Activated naive CD8-positive, alpha-beta T cell treated with anti-CD3 and anti-CD28 coated beads, Interleukin-2, amount 10 ng/mL, durations not matched to agents 7 days and 5 days (primary cell): ENCODE measurements at places on chromosomes 4 and X. TPM values are rescaled to one million over a fixed set of nuclear protein-coding genes. Genes with fewer than 3 reads are reported as not detected.

Gene XAGE2
- not detected for total RNA-seq

Gene DUX4
- not detected for total RNA-seq

Gene BTC
- total RNA-seq, result not detected

Gene F8
- total RNA-seq, result 6.8 TPM

GRCh38 chr4:22551550-22551949, 35.7 kb upstream of the ADGRA3 start:
- no peak for DNase-seq

- DNase-seq, result no peak
Measured at GRCh38 chr4:36224972-36225903, 19.1 kb downstream of the ARAP2 start.

DNA sequence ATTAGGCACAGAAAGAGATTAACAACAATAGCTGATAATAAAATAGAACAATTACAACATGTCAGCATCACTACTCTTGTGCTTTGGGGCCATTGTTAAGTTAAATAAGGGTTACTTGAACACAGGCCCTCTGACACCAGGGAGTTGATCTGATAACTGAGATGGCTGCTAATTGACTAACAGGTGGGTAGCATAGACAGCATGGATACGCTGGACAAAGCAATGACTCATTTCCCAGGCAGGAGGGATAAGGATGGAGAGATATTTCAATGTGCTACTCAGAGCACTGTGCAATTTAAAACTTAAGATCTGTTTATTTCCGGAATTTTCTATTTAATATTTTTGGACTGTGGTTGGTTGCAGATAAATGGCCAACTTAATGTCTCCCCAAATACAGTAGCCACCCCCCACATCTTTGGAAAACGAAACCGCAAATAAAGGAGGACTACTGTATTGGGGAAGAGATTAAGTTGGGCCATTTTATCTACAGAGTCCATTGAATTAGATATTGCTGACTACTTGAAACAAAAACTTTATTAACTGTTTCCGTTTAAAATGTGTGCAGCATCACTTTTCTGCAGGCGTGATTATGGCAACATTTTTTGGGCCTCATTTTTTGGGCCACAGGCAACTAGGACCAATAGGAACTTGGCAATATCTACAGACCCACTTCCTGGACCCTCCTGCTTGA, 200.6 kb upstream of the KLF3 start:
- no peak for DNase-seq

- no peak for DNase-seq
Measured at GRCh38 chrX:153755136-153755535, 8.9 kb upstream of the PLXNB3 start.

DNA sequence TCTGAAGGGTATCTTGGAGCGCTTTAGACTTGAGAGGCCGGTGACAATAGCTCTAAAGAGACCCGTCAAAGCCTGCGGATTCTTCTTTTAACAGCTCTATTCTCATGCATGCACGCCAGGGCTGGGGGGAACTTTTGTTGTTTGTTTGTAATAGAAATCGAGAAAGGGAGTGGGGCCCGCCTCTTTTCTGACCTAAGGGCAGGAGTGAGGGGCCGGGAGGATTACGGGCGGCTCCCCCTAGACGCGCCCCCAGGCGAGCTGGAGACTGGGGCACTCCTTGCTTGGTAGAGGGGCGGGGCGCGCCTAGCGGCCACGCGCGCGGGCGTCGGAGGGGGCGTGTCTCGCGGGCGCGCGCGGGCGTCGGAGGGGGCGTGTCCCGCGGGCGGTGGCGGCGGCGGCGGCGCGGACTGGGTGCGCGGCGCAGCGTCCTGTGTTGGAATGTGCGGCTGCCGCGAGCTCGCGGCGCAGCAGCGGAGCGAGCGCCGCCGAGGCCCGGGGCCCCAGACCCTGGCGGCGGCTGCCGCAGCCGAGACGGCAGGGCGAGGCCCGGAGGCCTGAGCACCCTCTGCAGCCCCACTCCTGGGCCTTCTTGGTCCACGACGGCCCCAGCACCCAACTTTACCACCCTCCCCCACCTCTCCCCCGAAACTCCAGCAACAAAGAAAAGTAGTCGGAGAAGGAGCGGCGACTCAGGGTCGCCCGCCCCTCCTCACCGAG, at the start of gene REST:
Gene REST, plus strand, starts transcription at position 412 of the 717 bp plus-strand sequence. CDS start 2,739 bp downstream, outside the sequence.
- peak; percentile 92 for DNase-seq

GRCh38 chrX:103513067-103513466, 6.2 kb downstream of the RAB40A start:
- DNase-seq, result no peak

DNA sequence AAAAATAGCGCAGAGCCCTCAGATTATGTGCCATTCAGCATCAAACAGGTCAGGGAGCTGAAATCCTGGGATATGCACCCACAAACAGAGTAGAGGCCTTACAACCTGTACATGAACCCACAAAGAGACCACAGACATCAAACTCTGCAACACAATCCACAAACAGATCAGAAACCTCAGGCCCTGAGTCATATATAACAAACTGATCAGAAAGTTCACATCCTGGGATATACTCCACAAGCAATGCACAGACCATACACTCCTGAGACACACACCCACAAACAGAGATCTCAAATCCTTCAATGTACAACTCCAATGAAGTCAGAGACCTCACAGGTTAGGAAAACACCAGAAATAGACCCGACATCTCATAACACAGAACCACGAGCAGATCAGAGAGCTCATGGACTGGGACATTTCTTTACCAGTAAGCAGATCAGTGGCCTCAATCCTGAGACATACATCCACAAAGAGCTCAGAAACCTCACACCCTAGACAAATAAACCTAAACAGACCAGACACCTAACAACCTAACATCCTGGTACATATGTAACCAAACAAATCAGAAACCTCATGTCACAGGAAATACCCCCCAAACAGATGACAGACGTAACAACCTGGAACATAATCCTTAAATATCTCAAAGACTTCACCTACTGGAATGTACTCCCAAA, 24.2 kb downstream of the SUV39H1 start:
- no peak for DNase-seq

- no peak for DNase-seq
Measured at GRCh38 chr4:15737255-15737654, 34.4 kb downstream of the BST1 start.

- DNase-seq, result no peak
Measured at GRCh38 chr4:5524446-5525299, 183.7 kb downstream of the EVC2 start.

- no peak for DNase-seq
Measured at GRCh38 chr4:85005865-85006377, 39.4 kb upstream of the WDFY3 start.

- no peak for DNase-seq
Measured at GRCh38 chr4:159191989-159192388, 89.1 kb downstream of the RAPGEF2 start.

- DNase-seq, result no peak
Measured at GRCh38 chr4:176376032-176376614, 56.4 kb downstream of the SPCS3 start.

- DNase-seq, result peak; percentile 94
Measured at GRCh38 chr4:55395529-55396307, at the start of gene TMEM165. TSS of gene TMEM165 (plus strand) at chr4:55395957. CDS start at chr4:55396190, 233 bp downstream.

DNA sequence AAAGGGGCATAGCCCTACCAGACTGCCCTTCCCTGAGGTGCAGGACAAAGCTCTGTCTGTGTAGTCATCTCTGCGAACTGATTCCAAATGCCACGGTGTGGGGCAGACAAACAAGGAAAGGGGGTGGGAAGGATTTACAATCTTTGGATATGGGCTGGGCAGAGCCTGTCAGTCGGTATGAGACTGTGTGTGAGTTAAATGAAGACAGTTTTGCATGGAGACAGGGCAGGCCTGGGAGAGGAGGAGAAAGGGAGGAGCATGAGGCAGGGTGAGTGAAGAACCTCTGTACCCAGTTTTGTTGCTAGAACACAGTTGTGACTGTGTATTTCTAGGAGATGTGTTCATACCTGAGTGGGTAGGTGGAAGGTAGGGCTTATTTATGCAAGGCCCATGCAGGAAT, 59.4 kb upstream of the MSN start:
- no peak for DNase-seq

GRCh38 chr4:176409627-176410026, 89.9 kb downstream of the SPCS3 start:
- no peak for DNase-seq

GRCh38 chr4:115233600-115233999, 120.2 kb upstream of the NDST4 start:
- no peak for DNase-seq
